ENCODE measurements at places on chromosomes 11 and 22.

- peaks cover 6% of the 10 kb centered on the region for H3K27me3 ChIP-seq
- peaks cover 46% of the 10 kb centered on the region for H3K4me1 ChIP-seq
- H3K27ac ChIP-seq: no peak overlapping the region
Measured at GRCh38 chr11:119316016-119316728, 758 bp downstream of the MCAM start.

DNA sequence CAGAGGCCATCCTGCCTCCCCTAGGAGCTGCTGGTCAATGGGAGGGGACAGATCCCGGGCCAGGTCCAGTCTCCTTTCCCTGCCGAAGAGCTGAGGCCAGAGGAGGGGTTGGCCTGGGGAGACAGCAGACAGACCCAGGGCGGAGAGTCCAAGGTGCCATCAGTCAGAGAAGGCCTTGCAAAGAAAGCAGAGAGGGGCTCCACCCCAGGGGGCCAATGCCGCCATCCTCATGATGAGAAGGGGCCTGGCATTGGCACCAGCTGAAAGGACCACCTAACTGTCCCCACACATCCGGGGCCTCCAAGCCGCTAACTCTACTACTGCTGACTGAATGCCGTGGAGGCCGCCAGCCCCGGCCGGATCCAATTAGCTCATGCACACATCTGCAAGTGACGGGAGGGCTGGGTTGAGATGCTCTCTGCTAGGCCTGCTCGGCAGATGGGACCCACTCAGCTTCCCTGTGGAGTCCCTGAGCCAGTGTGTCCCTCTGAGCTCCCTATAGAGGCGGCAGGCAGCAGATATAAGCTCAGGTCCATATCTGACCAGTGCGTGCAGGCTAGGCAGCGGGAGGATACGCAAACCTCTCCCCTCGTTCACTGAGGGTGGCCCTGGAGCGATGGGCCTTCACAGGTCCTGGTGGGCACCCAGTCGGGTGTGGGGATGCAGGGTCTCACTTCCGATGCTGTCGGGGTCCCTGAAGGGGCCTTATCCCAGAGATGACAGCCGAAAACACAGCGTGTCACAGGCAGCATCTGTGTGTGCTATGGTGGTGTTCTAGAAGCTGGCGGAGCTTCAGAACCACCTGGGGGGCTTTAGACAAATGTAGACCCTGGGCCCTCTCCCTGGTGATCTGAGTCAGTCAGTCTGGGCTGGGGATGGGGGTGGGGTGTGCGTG lies 183.9 kb downstream of the CTTN start:
- H3K27ac ChIP-seq: no peak overlapping the region
- DNase-seq: no peak
- H3K36me3 ChIP-seq: no peaks in the 10 kb centered on the region

- H3K27me3 ChIP-seq: no peaks in the 10 kb centered on the region
- no peak for DNase-seq
- H3K4me1 ChIP-seq: peaks cover 12% of the 10 kb centered on the region
- H3K36me3 ChIP-seq: peaks cover 82% of the 10 kb centered on the region
- no peak overlapping the region for H3K27ac ChIP-seq
Measured at GRCh38 chr11:65657426-65657825, 5.3 kb downstream of the RELA start.

GRCh38 chr11:84543367-84544159 lies 1083.6 kb downstream of the DLG2 start:
- H3K27me3 ChIP-seq: no peaks in the 10 kb centered on the region
- no peak overlapping the region for H3K4me3 ChIP-seq
- DNase-seq: peak; percentile 23
- no peaks in the 10 kb centered on the region for H3K36me3 ChIP-seq

- no peaks in the 10 kb centered on the region for H3K27me3 ChIP-seq
- H3K36me3 ChIP-seq: no peaks in the 10 kb centered on the region
- no peak overlapping the region for H3K27ac ChIP-seq
- H3K4me1 ChIP-seq: peaks cover 7% of the 10 kb centered on the region
- no peak overlapping the region for H3K4me3 ChIP-seq
Measured at GRCh38 chr11:77113382-77114088, 10.9 kb downstream of the OMP start.

GRCh38 chr11:69817265-69818230 lies 1.7 kb downstream of the FGF3 start:
- H3K36me3 ChIP-seq: no peaks in the 10 kb centered on the region
- H3K27ac ChIP-seq: no peak overlapping the region
- no peak overlapping the region for H3K4me3 ChIP-seq
- peaks cover 69% of the 10 kb centered on the region for H3K27me3 ChIP-seq
- no peak for DNase-seq

DNA sequence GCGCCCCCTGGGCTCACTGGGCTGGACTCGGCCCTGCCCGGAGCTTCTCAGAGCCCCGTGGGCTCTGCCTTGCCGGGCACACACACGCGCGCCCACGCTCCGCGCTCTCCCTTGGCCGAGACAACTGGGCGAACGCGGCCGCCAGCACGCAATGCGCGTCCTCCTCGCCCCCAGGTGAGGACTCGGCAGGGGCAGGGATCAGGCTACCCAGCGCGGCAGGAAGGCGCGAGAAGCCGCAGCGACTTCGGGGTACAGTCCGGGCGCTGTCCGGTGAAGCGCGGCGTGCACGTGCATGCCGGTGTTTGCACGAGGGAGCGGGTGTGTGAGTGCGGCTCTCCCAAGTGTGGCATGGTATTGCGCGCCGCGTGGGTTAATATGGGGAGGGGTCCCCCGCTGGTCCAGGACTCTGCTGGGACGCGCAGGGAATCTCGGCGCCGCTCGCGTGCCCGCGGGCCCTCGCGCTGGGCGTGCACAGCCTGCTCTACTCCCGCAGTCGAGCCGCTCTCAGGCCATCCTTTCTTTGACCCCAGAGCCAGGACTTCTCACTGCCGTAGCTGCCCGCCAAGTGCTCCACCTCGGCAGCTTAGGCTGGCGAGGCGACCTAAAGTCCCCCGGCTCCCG lies 5.4 kb downstream of the WNT7B start:
- no peak for DNase-seq
- H3K4me3 ChIP-seq: peak overlapping the region; percentile 69
- H3K4me1 ChIP-seq: peaks cover 57% of the 10 kb centered on the region
- no peak overlapping the region for H3K27ac ChIP-seq

- peaks cover 16% of the 10 kb centered on the region for H3K4me1 ChIP-seq
- no peak overlapping the region for H3K4me3 ChIP-seq
- no peaks in the 10 kb centered on the region for H3K36me3 ChIP-seq
- peak overlapping the region; percentile 61 for H3K27ac ChIP-seq
- peak; percentile 44 for DNase-seq
Measured at GRCh38 chr22:39087881-39088684, 9.0 kb upstream of the APOBEC3H start.

- H3K36me3 ChIP-seq: peaks cover 8% of the 10 kb centered on the region
- H3K4me1 ChIP-seq: peaks cover 14% of the 10 kb centered on the region
- DNase-seq: no peak
- peak overlapping the region; percentile 55 for H3K27ac ChIP-seq
- H3K4me3 ChIP-seq: no peak overlapping the region
Measured at GRCh38 chr11:63888170-63889086, 28.5 kb downstream of the RCOR2 start.

- no peaks in the 10 kb centered on the region for H3K27me3 ChIP-seq
- H3K4me1 ChIP-seq: no peaks in the 10 kb centered on the region
- peak overlapping the region; percentile 91 for H3K4me3 ChIP-seq
- no peak for DNase-seq
Measured at GRCh38 chr11:112085822-112086421, 634 bp downstream of the TIMM8B start.
